Muscle of leg (tissue), 16 donors: ENCODE measurements at places on chromosomes 16 and 17. TPM values are rescaled to one million over a fixed set of nuclear protein-coding genes. Genes with fewer than 3 reads are reported as not detected.

- DNase-seq = no peak
Observed at GRCh38 chr17:77708936-77709335, 249.6 kb upstream of the TNRC6C start.

DNA sequence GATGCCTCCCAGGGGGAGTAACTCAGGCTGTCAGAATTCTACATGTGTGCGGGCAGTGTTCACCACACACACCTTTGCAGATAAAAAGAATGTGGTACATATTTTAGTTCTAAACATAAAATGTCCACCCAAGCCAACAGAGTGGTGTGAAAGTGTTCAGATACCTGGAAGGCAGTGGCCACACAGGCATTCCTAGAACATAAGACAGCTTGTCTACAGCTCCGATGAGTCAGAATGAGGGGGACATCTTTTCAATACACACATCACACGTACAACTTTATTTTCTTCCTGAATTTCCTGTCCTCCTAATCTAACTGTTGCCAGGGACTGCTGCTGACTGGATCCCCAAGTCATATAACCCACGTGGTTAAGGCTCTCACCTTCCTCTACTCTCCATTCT, 142.3 kb downstream of the ZFHX3 start:
- no peak for DNase-seq

GRCh38 chr16:4746215-4746614, 11.9 kb downstream of the DNAAF8 start:
- DNase-seq = no peak

DNA sequence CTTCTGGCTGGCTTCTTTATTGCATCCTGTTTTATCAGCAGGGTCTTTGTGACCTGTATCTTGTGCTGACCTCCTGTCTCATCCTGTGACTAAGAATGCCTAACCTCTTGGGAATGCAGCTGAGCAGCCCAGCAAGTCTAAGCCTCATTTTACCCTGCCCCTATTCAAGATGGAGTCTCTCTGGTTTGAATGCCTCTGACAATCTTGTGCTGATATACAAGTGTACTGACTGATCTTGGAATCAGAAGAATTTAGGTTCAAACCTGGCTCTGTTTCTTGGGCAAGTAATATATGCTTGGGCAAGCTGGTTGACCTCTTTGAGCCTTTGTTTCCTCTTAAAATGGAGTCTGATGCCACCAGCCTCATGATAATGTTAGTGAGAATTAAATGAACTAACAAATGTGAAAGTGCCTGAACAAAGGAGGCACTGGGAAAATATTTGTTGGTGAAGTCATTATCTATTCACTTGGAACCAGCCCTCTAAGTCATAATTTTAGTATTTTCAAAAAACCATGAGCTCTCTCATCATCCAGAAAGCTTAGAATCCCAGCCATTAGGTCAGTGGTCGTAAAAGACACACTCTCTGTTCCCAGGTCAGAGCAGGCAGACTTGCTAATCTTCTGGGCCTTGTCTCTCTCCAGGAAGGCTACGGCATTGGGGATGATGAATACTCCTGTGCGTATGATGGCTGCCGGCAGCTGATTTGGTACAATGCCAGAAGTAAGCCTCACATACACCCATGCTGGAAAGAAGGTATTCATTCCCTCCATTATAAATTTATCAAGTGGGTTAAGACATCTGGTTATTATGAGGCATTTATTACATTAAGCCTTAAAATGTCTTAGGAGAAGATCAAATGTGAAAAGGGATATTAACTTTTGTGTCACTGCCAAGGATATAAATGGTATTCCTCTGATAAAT, 18.1 kb upstream of the ARL2BP start:
- DNase-seq = no peak

- DNase-seq = no peak
Observed at GRCh38 chr16:75928295-75928694, 202.0 kb upstream of the CPHXL start.

- no peak for DNase-seq
Observed at GRCh38 chr17:1693339-1693738, 8.7 kb upstream of the PRPF8 start.

DNA sequence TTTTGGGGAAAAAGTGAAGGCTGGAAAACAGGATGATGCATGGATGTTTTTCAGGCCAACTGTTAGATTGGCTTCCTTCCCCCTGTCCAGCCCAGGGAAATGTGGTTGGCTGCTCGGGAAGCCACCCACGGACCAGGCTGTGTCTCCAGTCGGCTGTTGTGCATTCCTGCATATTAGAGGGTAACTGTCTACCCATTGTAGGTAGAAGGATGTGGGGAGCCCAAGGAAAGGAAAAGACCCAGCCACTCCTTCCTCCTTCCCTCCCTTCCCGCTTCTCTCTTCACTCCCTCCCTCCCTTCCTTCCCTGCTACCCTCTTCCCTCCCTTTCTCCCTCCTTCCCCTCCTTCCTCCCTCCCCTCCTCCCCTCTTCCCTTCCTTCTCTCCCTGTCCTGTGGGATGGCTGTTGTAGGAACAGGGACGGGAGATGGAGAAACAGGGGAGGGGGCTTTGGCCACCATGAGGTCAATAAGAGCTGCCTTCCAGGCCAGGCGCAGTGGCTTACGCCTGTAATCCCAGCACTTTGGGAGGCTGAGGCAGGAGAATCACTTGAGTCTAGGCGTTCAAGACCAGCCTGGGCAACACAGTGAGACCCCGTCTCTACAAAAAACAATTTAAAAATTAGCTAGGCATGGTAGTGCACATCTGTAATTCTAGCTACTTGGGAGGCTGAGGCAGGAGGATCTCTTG, 16.9 kb downstream of the SYT17 start:
- DNase-seq = no peak

GRCh38 chr16:87135246-87136030, 181.8 kb downstream of the C16orf95 start:
- no peak for DNase-seq

GRCh38 chr17:67105213-67105612, 60.9 kb downstream of the CACNG1 start:
- no peak for DNase-seq

GRCh38 chr17:30344283-30345088, 10.6 kb upstream of the TMIGD1 start:
- no peak for DNase-seq

DNA sequence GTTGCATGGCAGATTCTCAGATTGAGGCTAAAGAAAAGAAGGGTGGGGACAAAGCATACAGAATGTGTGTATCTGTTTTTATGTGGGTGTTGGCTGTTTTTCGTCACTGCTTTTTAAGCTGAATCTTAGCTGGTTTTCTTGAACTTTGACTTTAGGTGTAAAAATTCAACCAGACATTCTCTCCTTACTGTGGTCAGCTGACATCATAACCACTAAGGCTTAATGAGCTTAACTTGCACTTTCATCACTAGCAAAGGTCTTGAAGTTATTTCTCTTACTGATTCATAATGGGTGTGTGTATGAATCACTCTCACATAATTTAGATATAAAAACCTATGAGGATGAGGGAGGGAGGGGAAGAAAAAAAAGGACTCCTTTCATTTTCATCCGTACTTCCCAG, 4.0 kb upstream of the CDC6 start:
- no peak for DNase-seq

Gene CMTM1
- 6.6 TPM for total RNA-seq

Gene CNTD1
- total RNA-seq = 0.04 TPM

Gene ACAP1
- 12.1 TPM for total RNA-seq

Gene ITGAD
- 0.04 TPM for total RNA-seq

Gene CX3CL1
- 2.5 TPM for total RNA-seq

Gene TPSD1
- not detected for total RNA-seq

Gene SDK2
- total RNA-seq = 18.8 TPM

Gene MRPL12
- total RNA-seq = 10.2 TPM

Gene OSGIN1
- 0.18 TPM for total RNA-seq
